ENCODE measurements at places on chromosomes 4 and X.

GRCh38 chr4:110172972-110173371, 25.4 kb downstream of the ELOVL6 start:
- no peak for DNase-seq

- no peak for DNase-seq
These were observed 144.7 kb downstream of the DCK start for GRCh38 chr4:71138007-71138615.

GRCh38 chr4:159046683-159047082, 56.2 kb upstream of the RAPGEF2 start:
- no peak for DNase-seq

DNA sequence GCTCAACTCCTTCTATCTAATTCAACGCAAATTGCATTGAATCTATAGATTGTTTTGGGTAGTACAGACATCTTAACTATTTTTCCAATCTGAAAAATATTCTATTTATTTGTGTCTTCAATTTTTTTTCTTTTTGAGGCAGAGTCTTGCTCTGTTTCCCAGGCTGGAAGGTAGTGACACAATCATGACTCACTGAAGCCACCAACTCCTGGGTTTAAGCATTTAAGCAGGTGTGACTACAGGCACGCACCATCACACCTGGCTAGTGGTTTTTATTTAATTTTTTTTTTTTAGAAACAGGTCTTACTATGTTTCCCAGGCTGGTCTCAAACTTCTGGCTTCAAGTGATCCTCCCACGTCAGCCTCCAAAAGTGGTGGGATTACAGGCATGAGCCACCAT, 98.3 kb downstream of the GK start:
- no peak for DNase-seq

DNA sequence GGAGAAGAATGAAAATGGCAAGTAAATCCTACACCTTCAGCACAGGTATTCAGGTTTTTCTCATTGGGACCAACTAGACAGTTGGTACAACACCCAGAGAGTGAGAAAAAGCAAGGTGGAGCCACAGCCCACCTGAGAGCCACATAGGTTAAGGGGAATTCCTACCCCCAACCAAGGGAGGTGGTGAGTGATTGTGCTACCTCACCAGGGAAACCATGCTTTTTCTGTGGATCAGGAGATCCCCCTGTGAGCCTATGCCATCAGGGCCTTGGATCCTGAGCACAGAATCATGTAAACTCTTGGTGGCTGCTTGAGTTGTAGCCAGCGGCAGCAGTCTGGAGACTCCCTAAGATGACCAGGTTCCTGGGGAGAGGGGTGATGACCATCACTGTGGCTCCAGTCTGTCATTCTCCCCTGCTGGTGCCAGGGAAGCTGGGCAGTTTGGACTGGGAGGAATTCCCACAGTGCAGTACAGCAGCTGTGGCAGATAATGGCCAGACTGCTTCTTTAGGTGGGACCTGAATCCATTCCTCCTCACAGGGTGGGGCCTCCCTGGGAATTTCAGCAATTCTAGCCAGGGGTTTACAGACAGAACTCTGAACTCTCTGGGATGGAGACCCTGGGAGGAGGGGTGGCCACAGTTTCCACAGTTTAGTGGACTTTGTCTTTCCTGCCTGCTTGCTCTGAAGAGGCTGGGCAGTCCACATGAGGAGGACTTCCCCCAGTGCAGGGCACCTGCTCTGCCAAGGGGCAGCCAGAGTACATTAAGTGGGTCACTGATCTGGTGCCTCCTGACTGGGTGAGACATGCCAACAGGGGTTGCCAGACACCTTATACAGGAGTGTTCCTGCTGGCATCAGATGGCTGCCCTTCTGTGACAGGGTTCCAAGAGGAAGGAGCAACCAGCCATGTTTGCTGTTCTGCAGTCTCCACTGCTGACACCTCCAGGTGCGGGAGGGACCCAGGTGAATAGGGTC, 43.2 kb downstream of the PARM1 start:
- no peak for DNase-seq

GRCh38 chr4:55021214-55021613, 104.2 kb downstream of the KDR start:
- no peak for DNase-seq

DNA sequence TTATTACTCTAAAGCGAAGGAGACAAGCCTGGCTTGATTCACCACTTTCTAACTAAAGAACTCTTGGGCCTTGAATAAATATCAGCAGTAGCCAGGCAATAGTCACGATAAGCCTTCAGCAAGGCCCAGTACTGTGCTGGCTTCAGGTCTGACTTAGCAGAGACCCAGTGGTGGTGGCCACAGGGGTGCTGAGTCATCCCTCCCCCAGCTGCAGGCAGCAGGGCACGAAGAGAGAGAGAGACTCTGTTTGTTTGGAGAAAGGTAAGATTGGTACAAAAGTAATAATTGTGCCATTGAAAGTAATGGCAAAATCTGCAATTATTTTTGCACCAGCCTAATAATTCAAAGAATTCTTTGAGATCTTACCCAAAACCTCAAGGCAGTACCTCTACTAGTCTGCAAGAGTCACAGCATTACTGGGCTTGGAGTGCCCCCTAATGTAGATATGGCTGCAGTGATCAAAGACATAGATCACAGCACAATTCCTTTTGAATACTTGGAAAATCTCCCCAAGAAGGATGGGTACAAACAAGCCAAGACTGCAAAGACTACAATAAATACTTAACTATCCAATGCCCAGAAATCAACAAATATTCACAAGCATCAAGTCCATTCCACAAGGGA, 159.5 kb upstream of the USP38 start:
- no peak for DNase-seq

DNA sequence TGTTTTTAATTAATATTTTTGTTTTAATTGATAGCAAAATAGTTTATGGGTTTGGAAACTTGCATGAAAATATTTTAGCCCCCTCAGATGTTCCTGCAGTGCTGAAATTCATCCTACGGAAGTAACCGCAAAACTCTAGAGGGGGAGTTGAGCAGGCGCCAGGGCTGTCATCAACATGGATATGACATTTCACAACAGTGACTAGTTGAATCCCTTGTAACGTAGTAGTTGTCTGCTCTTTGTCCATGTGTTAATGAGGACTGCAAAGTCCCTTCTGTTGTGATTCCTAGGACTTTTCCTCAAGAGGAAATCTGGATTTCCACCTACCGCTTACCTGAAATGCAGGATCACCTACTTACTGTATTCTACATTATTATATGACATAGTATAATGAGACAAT, 40.4 kb downstream of the MAP7D3 start:
- DNase-seq, result no peak

GRCh38 chrX:16137416-16138107, 14.2 kb downstream of the GRPR start:
- DNase-seq, result no peak

DNA sequence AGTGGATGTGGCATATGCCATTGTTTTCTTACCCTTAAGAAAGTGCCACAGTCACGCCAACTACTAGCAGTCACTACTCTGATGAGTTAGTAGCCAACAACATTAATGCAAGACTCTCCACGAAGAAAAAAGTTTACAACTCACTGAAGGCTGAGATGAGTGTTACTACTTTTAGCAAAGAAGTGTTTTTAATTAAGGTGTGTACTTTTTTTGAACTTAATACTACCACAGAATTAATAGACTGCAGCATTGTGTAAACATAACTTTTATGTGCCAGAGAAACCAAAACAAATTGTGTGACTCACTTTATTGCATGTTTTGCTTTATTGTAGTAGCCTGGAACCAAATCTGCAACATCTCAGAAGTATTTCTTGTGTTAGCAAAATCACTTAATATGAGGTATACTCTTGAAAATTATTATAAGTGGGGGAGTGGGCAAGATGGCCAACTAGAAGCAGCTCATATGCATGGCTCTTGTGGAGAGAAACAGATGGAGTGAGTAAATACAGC, 2.2 kb upstream of the UGT2B4 start:
- no peak for DNase-seq

DNA sequence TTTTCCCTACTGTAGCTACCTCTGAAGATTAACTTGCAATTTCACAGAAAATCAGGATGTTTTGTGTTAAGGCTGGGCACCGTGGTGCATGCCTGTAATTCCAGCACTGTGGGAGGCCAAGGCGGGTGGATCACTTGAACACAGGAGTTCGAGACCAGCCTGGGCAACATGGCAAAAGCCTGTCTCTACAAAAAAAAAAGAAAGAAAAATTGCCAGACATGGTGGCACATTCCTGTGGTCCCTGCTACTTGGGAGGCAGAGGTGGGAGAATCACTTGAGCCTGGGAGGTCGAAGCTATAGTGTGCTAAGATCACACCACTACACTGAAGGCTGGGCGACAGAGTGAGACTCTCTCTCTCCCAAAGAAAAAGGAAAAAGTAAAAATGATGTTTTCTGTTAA, 27.4 kb downstream of the APELA start:
- DNase-seq, result no peak

DNA sequence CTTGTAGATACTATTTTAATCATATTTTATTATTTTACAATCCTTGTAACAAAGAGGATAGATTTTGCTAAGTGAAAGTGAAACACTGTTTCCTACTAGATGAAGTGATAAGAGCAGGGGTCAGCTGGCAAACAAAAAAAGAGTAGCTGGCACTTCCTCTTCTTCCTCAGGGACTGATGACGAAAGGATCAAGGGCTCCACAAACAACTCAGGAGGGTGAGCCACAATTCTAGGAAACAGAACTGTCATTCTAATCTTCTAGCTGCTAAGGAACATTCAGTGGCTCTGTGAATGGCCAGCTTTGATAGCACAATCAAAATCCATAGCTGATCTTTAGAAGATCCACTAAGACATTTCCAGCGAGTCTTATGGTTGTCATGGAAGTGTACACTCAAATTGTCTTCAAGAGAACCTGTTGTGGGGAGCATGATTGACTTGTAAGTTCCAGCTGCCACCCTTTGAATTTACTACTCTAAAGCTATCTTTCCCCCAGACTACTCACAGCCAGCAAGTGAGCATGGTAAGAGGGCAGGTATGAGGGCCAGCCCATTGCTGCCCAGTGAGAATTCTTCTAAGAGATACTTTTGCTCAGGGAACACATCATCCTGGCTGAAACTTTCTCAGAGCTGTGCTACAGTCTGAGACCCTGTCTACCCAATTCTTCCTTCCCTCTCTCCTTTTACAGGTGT, 275.7 kb upstream of the RASGEF1B start:
- DNase-seq, result no peak

- no peak for DNase-seq
These were observed 37.4 kb downstream of the LHFPL1 start for GRCh38 chrX:112642349-112642748.

DNA sequence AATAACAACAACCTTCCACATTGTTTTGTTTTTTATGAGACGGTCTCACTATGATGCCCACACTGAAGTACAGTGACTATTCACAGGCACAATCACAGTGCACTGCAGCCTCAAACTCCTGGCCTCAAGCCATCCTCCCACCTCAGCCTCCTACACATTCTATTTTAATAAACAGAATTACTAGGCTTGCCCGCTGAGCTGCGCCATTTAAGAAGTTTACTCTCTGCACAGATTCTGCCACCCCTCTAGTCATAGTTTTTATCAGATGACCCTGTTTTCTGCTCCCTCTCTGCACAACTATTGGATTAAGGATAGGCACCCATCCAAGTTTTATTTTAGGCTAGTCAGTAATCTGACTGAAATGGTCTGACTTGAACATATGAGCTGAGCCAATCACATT, 11.3 kb upstream of the COX18 start:
- no peak for DNase-seq

GRCh38 chr4:79679859-79680258, 271.8 kb upstream of the GK2 start:
- no peak for DNase-seq

DNA sequence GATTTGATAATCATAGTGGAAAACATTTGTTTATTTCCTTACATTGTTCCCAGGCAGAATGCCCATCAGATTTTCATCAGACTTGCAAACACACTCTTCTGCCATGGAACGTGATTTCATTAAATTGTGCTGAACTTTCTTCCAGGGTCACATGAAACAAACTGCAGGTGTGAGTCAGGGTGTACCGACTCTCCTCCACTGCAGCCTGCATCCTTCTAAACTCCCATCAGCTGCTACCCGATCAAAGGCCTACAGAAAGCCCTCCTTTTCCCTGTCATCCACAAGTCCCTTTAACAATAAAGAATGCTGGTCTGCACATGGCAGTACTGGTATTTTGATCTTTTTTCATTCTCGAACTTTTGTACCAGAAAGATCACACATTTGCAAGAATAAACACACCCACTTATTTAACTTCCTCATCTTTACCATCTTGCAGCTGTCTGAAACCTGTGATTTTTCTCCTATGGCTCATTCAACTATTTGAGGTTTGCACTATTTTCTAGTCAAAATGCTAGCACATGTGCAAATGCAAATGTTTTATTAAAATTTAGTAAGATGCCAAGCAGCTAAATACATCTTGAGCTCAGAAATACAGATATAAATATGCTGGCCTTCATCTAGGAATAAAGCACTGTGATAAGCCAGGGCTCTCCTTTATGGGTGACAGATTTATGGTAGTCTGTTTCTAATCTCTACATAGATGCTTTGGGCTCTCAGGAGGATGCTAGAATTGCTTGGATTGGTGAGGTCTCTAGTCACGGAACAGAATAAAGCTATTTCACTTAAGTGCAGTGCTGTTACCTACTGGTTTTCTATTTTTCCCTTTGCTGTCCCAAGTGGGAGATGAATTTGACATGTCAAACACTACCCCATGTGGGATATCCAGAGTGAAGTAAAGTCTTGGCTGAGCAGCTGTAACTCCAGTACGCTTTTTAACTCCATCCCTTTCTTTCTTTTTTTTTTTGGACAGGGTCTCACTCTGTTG, 25.8 kb upstream of the ARHGAP24 start:
- DNase-seq, result no peak

DNA sequence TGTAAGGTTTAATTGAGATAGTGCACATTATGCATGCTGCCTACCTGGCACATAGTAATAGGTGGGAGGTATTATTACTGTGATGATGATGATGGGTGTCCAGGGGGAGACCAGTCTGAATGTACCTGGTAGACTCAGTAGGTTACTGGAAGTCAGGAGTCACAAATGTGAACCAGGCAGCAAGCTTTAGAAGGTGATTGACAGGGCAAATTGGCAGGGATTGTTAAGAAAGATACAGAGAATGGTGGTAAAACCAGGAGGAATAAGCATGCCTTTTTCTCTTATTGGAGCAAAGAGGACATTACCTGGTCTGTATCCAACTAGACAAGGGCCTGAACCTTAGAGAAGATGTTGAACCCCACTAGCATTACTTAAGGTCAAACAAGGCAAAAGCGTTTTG, 108.1 kb downstream of the ANXA3 start:
- DNase-seq, result no peak

- DNase-seq, result no peak
These were observed 135.7 kb downstream of the QDPR start for GRCh38 chr4:17376205-17376604.
